ENCODE measurements at places on chromosomes 11 and 22.

- DNase-seq = no peak
These were observed 8.0 kb downstream of the SELENOM start for GRCh38 chr22:31099386-31099785.

DNA sequence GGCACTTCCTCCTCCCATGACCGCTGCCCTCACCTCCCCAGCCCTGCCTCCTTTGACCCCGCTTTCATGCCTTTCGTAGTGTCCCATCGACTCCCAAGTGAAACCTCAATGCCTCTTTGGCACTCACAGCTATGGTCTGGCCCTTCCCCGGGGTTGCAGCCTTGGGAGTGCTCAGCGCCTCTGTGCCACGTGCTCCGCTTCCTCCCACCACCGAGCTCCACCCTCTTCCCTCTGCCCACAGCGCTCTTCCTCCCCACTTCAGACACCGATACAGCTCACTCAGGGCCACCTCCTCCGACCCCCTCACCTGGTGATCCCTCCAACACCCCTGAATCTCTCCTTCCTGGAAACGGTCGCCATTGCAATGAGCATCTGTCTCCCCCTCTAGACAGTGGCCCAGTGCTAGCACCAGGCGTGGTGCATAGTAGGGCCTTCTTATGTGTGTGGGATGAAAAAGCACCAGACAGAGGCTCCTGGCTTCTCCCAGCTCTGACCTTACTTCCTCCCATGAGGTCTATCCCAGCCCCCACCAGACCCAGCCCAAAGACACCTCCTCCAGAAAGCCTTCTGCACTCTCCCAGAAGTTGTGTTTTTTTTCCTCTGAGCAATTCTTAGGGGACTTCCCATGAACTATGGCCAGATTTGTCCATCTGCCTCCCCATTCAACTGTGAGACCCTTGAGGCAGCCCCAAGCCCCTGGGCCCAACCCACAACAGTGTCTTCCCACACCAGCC lies 16.4 kb upstream of the SCGB1A1 start:
- peak; percentile 31 for DNase-seq

GRCh38 chr11:124834526-124835180 lies 30.6 kb upstream of the ROBO3 start:
- DNase-seq = no peak

GRCh38 chr11:46348566-46349401 lies 1.5 kb downstream of the DGKZ start:
- DNase-seq = no peak

- no peak for DNase-seq
These were observed 1205.4 kb downstream of the TBC1D22A start for GRCh38 chr22:47967831-47968230.

GRCh38 chr11:132943357-132943705 lies 589.0 kb downstream of the OPCML start:
- DNase-seq = no peak

DNA sequence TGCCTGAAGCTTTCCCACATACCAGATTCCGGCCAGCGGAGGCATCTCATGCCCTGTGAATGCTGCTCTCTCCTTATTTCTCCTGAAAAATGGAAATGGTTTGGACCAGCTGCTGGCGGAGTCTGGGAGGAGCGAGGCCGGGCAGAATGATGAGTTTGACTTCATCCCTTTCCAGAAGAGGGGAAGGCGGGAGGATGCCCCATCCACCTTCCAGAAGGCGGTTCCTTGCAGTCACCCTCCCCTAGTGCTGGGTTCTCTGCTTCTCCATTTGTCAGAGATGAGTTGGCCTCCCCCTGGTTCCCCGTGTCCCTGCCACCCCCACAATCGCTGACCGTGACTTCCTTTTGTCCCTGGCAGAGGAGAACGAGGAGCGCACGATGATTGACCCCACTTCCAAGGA lies 75.6 kb downstream of the PARVB start:
- DNase-seq = no peak

- no peak for DNase-seq
These were observed 3.6 kb downstream of the MMP1 start for GRCh38 chr11:102794382-102794781.

- DNase-seq = no peak
These were observed 142.4 kb downstream of the MPPED1 start for GRCh38 chr22:43554259-43554636.

DNA sequence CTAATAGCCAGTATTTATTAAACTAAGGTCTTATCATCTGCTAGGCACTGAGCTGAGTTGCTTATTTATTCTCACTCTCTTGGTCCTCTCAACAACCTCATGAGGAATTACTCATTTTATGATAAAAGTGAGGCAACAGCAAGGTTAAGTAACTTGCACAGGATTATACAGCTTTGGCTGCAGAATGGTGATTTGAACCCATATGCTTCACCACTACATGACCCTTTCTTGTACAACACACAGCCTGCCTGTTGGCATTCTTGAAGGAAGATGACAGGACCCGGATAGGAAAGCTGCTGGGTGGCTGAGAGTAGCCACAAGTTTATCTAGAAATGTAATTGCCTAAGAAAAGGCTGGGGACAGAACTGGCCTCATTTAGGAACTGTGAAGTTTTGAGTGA lies 5.3 kb upstream of the PARVA start:
- peak; percentile 61 for DNase-seq

DNA sequence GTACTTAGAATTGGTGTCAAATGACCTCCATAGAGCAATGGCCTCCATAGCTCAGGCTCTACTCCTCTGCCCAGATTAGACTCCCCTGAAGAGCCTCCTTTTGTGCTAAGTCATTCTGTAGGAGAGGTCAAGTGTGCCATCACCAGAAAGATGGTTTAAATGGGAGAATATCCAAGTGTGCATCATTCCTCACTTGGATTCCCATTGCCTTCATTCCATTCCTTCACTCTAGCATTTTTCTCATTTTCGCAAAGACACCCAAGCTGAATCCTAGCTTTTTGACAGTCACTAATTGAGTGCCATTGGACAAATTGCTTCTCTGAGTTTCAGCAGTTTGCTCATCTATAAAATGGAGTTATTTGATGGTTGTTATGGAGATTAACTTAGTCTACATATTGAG lies 16.9 kb downstream of the CLMP start:
- no peak for DNase-seq

GRCh38 chr11:22512457-22512856 lies 113.2 kb downstream of the FANCF start:
- no peak for DNase-seq
